Testis (tissue), 5 donors: ENCODE measurements at places on chromosomes 3 and 15.
A peak's percentile ranks its signal among the peaks of the same experiment; 100 is the strongest.

- H3K4me3 ChIP-seq: no peak overlapping the region
- no peaks in the 10 kb centered on the region for H3K27me3 ChIP-seq
- no peaks in the 10 kb centered on the region for H3K36me3 ChIP-seq
- no peak overlapping the region for H3K27ac ChIP-seq
These were observed 54.5 kb upstream of the ATP11B start for GRCh38 chr3:182738583-182739411.

DNA sequence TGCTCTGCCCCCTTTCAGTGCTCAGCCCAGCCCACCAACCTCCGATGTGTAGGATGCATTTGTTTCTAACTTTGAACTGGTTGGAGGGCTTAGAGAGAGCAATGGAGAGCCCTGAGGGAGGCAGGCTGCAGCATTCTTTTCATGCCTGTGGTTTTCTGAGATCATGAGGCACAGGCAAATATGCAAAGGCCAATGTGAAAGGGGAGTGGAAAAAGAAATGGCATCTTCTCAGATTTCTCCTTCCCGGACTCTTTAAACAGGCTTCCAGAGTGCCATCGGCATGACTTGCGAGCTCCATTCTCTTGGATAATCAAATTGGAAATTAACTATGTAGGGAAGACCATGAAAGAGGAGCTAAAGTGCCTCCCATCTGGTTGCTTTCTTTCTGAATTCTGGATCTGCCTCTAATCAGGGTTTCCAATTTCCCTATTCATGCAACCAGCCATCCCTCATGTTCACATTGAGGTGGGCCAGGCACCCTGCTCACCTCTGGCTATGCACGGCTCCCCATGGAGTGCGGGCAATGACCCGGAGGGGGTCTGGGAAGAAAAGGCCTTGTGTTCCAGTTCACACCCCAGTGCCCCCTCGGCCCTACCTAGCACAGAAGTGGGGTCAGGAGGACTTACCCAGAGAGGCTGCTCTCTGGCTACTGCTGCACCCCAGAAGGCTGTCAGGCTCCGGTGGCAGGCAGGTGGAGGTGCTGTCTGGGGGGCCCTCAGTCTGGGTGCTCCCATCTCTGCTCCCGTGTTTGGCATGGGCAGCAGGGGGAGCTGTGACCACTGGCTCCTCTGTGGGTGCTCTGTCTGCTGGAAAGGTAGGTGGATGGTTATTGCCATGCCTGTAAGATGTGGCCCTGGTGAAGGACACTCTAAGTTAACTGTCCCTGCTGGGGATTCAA is 16.1 kb downstream of the AMOTL2 start:
- no peaks in the 10 kb centered on the region for H3K27me3 ChIP-seq
- peak overlapping the region; percentile 57 for H3K27ac ChIP-seq
- no peak overlapping the region for H3K4me3 ChIP-seq
- H3K36me3 ChIP-seq: no peaks in the 10 kb centered on the region
- peak; percentile 51 for DNase-seq

DNA sequence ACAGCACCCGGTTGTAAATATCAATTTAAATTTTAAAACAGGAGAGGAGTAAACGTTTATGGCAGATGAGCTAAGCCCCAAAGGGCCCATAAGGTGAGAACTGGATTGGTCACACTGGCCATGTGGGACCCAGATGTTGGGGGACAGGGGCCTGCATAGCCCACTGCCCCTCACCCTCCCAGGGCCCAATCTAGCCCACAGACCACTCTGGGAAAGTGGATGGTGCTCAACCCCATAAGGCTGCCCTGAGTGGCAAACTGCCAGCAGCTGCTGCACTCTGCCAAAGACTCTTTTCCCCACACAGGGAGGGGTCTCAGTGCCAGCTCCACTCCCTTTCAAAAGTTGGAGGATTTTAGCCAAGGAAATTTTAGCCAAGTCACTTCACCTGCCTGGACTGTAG is 42.5 kb downstream of the CCDC12 start:
- no peak for DNase-seq
- no peaks in the 10 kb centered on the region for H3K27me3 ChIP-seq
- H3K4me1 ChIP-seq: peaks cover 44% of the 10 kb centered on the region
- H3K36me3 ChIP-seq: no peaks in the 10 kb centered on the region

GRCh38 chr3:1191026-1191425 is 98.2 kb downstream of the CNTN6 start:
- DNase-seq: no peak
- no peak overlapping the region for H3K27ac ChIP-seq
- no peaks in the 10 kb centered on the region for H3K27me3 ChIP-seq
- no peaks in the 10 kb centered on the region for H3K36me3 ChIP-seq
- H3K4me3 ChIP-seq: no peak overlapping the region

GRCh38 chr15:30859091-30859874 is 44.4 kb upstream of the FAN1 start:
- H3K4me1 ChIP-seq: no peaks in the 10 kb centered on the region
- H3K27me3 ChIP-seq: no peaks in the 10 kb centered on the region
- no peaks in the 10 kb centered on the region for H3K36me3 ChIP-seq

DNA sequence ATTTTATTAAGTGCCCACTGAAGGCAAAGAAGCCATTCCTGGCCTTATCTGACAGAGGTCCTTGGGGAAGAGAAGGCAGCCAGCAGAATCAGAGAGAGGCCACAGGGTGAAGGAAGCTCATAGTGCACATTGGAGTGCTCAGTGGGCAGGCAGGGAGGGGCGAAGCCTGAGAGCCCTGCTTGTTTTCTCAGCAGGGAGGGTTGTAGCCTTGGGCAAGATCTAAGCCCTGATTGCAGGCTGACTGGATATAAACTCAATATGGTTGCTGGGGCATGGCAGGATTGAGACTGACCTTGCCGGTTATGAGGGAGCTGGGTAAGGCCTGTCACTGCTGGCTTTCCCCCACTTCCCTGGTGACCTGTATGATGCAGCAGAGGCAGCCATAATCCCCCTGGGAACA is 7.5 kb upstream of the IGSF11 start:
- no peaks in the 10 kb centered on the region for H3K36me3 ChIP-seq
- H3K27ac ChIP-seq: no peak overlapping the region
- no peaks in the 10 kb centered on the region for H3K4me1 ChIP-seq

GRCh38 chr3:195876297-195877064 is 31.9 kb downstream of the TNK2 start:
- no peak overlapping the region for H3K27ac ChIP-seq
- H3K36me3 ChIP-seq: no peaks in the 10 kb centered on the region
- no peaks in the 10 kb centered on the region for H3K27me3 ChIP-seq
- no peak for DNase-seq
- no peak overlapping the region for H3K4me3 ChIP-seq

- no peak overlapping the region for H3K4me3 ChIP-seq
- no peaks in the 10 kb centered on the region for H3K4me1 ChIP-seq
- no peaks in the 10 kb centered on the region for H3K27me3 ChIP-seq
- no peaks in the 10 kb centered on the region for H3K36me3 ChIP-seq
These were observed 5.6 kb upstream of the AEN start for GRCh38 chr15:88615303-88616107.

- no peak for DNase-seq
- no peaks in the 10 kb centered on the region for H3K27me3 ChIP-seq
- no peaks in the 10 kb centered on the region for H3K36me3 ChIP-seq
These were observed 260.9 kb downstream of the TIGIT start for GRCh38 chr3:114554731-114555130.

- peaks cover 6% of the 10 kb centered on the region for H3K4me1 ChIP-seq
- no peaks in the 10 kb centered on the region for H3K27me3 ChIP-seq
- DNase-seq: peak; percentile 85
- no peak overlapping the region for H3K27ac ChIP-seq
These were observed 47.5 kb downstream of the RAB11A start for GRCh38 chr15:65916664-65917406.

DNA sequence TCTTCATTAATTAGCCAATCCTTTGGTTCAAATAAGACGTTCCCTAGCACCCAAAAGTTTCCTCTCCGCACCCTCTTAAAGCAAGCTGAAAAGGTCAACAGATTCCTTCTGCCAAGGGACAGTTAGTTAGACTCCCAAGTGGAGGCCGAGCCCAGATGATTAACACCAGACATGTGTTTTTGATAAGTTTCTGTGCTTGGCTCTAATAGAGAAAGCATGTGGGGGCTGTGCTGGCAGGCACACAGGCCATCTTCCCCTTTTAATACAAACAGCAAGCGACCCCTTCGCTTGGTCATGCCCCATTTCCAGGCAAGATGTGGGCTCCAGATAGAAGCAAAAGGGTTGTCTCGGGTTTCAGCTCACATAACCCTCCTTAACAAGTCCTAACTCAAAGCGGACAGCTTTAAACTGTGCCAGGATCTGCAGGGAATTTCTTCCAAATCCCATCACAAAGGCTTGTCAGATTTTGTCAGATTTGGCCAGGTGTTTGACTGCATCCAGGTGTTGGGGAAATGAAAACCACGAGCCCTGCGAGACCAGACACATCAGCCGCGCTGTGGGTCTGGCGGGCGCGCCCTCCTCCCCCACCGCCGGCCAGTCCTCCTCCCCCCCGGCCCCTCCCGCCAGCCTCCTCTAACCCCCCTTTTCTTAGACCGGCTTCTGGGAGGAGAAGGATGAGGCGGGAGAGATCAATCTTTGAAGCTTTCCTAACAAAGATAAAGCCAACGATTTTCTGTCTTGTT is 3.3 kb downstream of the HES1 start:
- peaks cover 40% of the 10 kb centered on the region for H3K4me1 ChIP-seq
- no peaks in the 10 kb centered on the region for H3K27me3 ChIP-seq
- DNase-seq: peak; percentile 69
- H3K27ac ChIP-seq: no peak overlapping the region

DNA sequence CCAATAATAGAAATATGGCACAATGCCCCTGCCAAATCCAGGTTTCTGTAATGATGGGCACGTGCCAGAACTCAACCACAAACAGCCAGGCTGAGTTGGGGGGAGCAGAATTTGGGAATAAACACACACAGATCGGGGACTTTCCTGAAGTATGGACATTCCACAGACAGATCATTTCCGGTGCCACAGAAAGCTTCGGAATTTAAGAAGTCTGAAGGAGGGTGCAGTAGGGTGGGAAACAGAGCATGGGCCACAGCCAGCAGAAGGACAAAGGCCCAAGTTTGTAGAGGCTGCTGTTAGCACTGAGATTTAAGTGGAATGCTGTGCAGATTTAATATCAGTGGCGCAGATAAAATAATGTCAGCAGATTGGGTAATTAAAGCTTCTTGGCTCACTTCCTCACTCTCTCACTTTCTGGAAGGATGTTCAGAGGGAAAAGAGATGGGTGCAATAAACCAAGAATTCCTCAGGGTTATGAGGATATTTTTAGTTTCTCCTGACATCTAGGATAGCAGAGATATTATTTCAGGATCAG is 67.4 kb downstream of the MYLK start:
- peaks cover 4% of the 10 kb centered on the region for H3K4me1 ChIP-seq
- DNase-seq: no peak
- H3K36me3 ChIP-seq: no peaks in the 10 kb centered on the region
- H3K4me3 ChIP-seq: no peak overlapping the region

DNA sequence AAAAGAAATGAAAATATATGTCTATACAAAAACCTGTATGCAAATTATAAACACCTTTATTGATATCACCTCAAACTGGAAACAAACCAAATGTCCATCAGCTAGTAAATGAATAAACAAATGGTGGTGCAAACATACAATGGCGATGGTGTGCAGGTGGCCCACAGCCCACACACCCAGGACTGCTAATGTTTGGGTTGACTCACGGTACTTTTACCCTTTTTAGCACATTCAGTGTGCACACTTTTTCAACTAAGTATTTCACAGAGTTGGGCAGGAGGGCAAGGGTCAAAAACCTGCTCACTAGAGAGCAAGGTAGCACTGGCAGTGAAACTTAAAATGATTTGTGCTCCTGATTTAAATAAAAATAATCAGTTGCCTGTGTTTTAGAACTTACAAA is 123.1 kb upstream of the BHLHE40 start:
- no peak for DNase-seq
- no peaks in the 10 kb centered on the region for H3K27me3 ChIP-seq
- H3K4me1 ChIP-seq: peaks cover 7% of the 10 kb centered on the region

GRCh38 chr3:82132210-82133069 is 371.0 kb upstream of the GBE1 start:
- no peak overlapping the region for H3K27ac ChIP-seq
- no peaks in the 10 kb centered on the region for H3K36me3 ChIP-seq
- no peak for DNase-seq
- no peak overlapping the region for H3K4me3 ChIP-seq
- no peaks in the 10 kb centered on the region for H3K4me1 ChIP-seq
- H3K27me3 ChIP-seq: no peaks in the 10 kb centered on the region

DNA sequence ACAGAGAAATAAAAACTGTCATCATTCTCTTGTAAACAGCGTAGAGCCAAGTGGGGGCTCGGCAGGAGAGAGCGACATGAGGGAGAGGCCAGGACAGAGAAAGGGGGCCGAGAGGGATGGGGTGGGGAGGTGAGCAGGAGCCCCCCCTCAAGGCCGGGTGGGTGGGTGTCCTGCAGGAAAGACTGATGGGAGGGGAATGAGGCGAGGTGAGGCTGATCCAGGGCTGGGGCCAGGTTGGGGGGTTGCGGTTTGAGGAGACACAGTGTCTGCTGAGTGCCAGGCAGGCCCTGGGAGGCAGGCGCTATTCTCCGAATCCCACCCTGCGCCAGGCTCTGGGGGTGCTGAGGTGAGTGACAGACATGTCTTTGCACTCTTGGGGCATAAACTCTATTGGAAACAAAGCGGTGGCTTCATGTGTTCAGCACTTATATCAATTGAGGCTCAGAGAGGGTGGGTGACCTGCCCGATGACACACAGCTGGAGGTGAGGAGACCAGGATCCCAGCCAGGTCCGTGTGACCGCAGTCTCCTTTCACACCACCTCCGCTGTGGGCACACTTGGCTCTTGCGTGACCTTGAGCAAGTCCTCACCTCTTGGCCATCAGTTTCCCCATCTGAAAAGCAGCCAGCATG is 19.6 kb upstream of the CSPG4 start:
- H3K4me1 ChIP-seq: peaks cover 50% of the 10 kb centered on the region
- H3K27ac ChIP-seq: peak overlapping the region; percentile 74
- H3K27me3 ChIP-seq: no peaks in the 10 kb centered on the region
- no peak for DNase-seq

DNA sequence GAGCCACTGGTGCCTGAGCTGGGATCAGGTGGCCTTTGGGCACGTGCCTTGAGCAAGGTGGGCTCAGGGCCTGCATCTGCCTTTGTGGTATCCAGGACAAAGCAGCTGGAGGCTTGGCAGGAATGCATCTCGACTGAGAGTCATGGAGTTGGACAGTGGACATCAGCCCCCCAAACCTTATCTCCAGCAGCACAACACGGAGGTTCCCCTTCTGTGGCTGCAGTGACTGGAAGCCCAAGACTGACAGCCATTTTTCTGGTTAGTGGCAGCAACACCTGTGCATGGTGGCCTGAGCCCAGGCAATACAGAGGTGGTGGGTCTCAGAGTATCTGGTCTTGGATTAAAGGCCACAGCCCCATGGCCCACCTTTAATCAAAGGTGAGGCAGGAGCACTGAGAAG is 27.8 kb upstream of the TSEN2 start:
- H3K27me3 ChIP-seq: no peaks in the 10 kb centered on the region
- H3K36me3 ChIP-seq: no peaks in the 10 kb centered on the region
- no peaks in the 10 kb centered on the region for H3K4me1 ChIP-seq
- no peak overlapping the region for H3K27ac ChIP-seq
